ENCODE measurements at places on chromosomes 7 and 10.

DNA sequence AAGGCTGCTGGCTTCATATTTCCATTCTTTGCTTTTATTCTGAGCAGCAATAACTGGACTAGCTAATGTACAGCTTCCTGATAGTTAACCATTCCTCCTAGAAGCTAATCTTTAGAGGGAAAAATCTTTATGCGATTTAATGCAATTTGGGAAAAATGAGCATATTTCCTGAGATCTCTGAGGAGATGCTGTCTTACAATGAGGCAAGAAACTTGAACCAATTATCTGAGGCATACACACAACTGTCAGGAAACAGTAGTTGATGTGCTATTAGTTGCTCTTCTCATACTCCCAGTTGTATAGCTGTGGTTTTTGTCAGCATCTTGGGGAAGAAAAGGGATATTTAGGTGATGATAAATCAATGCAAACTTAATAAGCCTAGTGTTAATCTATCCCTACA, 265.9 kb downstream of the NEBL start:
- no peak for DNase-seq

DNA sequence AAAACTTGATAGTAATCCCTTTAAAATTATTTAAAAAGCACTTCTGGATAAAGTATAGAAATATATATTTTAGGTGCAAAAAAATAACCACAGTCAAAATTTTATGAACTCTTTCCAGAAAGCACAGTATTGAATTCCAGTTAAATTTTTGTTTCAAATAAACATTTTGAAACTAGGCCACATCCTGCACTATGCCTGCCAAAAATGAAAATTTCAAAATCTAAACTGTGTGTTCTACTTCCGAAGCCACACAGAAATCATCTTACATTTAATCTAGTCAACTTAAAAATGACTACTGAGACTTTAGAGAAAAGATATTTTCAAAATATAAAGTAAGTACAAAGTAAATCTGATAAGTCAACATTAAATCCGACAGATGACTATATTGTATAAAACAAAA, 50.0 kb downstream of the MAGI2 start:
- no peak for DNase-seq

DNA sequence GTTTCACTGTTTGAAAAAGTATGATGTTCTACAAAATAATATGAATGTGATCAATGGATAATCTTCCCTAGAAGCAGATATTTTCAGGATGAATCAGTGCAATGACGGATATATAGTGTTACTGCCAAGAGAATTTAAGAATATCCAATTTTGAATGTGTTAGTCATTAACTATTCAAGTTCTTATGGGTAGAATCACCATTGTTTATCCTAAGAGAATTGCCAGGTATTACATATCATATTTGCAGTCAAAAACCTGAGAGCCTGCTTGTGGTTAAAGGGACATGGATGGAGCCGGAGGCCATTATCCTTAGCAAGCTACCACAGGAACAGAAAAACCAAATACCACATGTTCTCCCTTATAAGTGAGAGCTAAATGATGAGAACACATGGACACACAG, 26.9 kb downstream of the AHR start:
- DNase-seq = no peak

- DNase-seq = peak; percentile 68
Measured at GRCh38 chr10:96587264-96588059, 650 bp upstream of the TM9SF3 start.

- DNase-seq = no peak
Measured at GRCh38 chr7:24715661-24716479, 41.4 kb downstream of the GSDME start.

DNA sequence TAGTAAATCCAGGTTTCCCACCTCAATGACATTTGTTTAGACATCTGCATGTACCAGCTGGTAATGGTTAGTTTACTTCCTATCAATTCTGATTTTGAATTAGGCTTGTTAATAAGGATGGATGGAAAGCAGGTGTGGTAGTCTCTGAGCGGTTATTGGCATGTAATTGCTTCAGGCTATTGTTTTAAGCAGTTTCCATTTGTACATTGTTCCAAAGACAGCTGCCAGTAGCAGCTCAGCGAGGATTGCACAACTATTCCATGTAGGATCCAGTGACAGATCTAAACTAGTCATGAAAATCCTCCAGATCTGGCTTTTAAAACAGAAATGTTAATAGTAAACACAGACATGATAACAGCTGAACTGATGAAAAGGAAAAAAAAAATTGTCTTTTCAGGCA, 436.0 kb upstream of the ADARB2 start:
- DNase-seq = no peak

GRCh38 chr10:13338390-13339110, 9.5 kb downstream of the SEPHS1 start:
- DNase-seq = no peak

GRCh38 chr10:59098387-59098786, 78.1 kb upstream of the PHYHIPL start:
- DNase-seq = peak; percentile 53
